ENCODE measurements at places on chromosomes 1 and 21.

GRCh38 chr21:26461500-26461899 lies 111.6 kb downstream of the CYYR1 start:
- no peak for DNase-seq

GRCh38 chr1:19957779-19958178 lies 21.6 kb downstream of the PLA2G2A start:
- DNase-seq: no peak

- DNase-seq: no peak
Observed at GRCh38 chr1:33973799-33974545, 110.1 kb downstream of the HMGB4 start.

- DNase-seq: no peak
Observed at GRCh38 chr1:58745117-58745516, 38.7 kb downstream of the JUN start.

- DNase-seq: no peak
Observed at GRCh38 chr21:33300701-33301631, 23.8 kb upstream of the IFNAR1 start.

GRCh38 chr1:244076740-244077139 lies 25.7 kb downstream of the ZBTB18 start:
- DNase-seq: no peak

GRCh38 chr1:65357291-65357960 lies 48.1 kb downstream of the DNAJC6 start:
- DNase-seq: no peak

GRCh38 chr1:33725556-33726160 lies 138.2 kb upstream of the HMGB4 start:
- no peak for DNase-seq

DNA sequence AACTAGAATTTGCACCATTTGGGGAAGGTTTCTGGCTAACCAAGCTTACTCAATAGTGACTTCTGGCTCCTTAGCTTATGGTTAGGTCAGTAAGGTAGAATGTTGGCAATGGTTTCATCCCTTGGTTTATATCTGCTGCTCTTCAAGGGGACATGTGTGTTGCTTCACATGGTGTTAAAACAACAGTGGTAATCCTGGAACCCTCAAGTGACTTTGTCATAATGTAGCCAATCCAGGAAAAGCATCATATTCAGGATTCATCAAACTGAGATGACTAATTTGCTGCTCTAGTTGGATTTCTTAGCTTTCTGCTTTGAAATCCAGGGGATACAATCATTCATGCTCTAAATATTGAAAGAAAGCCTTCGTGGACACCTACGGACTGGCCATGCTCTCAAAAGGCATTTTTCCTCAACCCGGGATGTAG lies 108.7 kb downstream of the RGL1 start:
- DNase-seq: no peak

GRCh38 chr1:160721473-160721872 lies 9.9 kb upstream of the CD48 start:
- DNase-seq: no peak

DNA sequence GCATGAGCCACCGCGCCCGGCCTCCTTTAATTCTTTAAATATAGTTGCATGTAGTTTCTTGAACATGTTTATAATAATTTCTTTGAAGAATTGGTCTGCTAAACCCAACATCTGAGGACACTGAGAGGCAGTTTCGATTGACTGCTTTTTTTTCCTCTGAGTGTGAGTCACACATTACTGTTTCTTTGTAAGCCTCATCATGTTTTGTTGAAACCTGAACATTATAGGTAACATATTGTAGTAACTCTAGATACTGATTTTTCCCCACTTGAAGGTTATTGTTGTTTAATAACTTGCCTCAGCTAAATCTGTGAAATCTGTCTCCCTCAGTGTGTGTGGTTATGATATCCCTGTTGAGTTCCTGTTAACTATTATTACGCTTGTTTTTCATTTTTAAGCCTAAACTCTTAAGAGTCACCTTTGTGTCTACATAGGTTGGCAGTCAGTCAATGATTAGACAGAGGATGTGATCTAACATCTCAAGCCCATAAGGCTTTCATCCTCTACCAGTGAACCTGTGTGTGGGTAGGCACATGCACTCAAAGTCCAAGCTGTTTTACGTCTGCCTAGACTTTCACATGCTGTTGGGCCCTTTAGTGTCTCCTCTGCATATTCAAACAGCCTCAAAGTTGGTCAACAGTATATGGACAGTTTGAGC lies 155.5 kb downstream of the KCNH1 start:
- no peak for DNase-seq

DNA sequence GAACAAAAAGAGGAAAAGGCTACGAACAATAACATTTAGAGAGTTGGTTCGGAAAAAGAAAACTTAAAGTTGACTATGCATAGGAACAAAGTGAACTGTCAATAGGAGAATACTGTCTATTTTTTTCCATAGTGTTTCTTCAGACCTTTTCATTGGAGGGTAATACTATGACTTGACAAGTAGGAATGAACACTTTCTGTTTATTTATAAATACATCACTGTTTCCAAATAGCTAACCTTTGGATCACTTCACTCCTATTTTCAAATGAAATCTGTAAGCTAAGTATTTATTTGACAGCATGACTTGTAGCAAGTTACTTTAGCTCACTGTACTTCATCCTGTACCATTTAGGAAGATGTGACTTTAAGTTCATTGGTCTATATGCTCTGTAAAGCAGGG lies 221.3 kb downstream of the COL24A1 start:
- no peak for DNase-seq

GRCh38 chr1:221635305-221635704 lies 106.6 kb downstream of the DUSP10 start:
- no peak for DNase-seq

DNA sequence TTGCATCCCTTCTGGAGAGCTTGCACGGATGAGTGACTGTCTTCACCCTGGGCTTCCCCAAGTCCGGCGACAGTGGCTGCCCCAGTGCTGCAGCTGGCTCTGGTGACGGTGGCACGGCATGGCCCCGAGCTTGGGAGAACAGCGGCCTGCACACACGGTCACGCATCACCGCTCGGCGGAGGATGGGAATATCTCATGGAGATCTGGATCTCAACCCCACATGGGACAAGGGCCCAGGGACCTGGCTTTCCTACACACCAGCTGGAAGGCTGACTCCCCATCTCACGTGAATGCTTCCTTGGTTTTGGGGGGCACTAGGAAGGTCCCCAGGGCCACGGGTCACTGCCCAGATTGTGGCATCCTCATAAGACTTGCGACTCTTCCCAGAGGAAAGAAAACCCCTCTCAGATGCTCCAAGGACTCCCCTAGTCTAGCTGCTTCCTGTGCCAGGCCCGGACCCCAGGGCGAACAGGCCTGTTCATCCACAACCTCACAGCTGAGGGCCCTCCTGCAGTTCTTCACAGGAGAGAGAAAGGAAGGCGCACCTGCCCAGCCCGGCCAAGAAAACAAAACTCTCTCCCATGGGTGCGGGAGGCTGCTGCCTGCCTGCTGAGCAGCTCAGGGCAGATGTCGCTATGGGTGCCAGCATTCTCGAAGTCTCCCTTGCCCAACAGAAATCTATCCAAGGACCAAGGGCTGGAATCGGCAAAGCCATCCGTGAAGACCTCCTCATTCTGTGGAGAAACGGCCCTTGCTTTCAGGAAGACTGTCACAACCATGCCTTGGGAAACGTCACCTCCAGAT lies 9.9 kb downstream of the CFAP410 start:
- no peak for DNase-seq

DNA sequence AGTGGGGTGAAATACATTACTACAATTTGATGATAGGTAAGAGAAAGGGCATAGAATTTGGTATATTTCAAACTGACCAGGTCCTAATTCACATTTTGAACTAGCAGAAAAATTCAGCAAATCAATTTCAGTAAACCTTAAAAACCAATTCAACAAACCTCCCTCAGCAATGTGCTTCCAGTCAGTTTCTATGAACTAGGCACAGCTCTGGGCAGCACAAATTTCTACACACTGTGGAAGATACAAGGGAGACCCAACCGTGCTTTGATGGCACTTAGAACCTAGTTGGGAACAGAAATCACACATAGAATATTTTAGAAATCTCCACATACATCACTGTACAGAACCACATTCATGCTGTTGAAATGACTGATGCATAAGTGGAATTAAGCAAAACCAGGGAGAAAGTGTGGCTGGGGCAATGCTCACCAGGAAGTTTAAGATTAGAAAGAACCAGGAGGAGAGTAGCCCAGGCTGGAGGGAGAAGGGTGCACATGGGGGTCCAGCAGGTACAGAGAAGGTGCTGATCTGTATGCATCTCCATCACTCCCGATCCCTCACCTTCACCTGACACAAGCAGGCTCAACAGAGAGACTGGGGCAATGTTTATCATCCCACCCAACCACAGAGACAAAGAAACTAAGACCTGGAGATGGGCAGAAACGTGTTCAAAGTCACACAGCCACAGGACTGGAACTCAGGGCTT lies 14.8 kb downstream of the C1orf226 start:
- no peak for DNase-seq

GRCh38 chr21:37414292-37415253 lies 48.0 kb downstream of the DYRK1A start:
- DNase-seq: no peak

- DNase-seq: no peak
Observed at GRCh38 chr1:227445746-227446145, 117.6 kb upstream of the ZNF678 start.

DNA sequence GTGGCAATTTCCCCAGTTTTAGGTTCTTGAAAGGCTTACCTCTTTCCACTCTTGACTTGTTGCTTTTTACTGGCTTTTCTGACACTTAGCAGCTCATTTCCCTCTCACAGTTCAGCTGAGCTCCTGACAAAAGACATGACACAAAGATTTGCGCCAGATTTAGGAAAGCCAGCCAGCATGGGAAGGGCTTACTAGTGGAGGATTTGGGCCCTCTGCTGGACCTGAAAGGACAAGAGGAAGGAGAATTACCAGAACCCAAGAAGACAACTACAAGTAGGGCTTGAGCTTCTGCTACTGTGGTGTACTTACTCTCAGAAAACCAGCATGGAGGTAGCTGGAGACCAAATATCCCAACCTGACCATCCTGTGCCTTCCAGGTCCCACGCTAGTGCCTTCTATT lies 784.5 kb downstream of the BRINP3 start:
- DNase-seq: no peak
